ENCODE measurements at places on chromosomes 1 and 21. TPM values are rescaled to one million over a fixed set of nuclear protein-coding genes. Genes with fewer than 3 reads are reported as not detected.

- H3K4me1 ChIP-seq = no peaks in the 10 kb centered on the region
- DNase-seq = no peak
- no peak overlapping the region for H3K4me3 ChIP-seq
- H3K27ac ChIP-seq = no peak overlapping the region
Observed at GRCh38 chr1:195202241-195202640, 1406.0 kb downstream of the KCNT2 start.

DNA sequence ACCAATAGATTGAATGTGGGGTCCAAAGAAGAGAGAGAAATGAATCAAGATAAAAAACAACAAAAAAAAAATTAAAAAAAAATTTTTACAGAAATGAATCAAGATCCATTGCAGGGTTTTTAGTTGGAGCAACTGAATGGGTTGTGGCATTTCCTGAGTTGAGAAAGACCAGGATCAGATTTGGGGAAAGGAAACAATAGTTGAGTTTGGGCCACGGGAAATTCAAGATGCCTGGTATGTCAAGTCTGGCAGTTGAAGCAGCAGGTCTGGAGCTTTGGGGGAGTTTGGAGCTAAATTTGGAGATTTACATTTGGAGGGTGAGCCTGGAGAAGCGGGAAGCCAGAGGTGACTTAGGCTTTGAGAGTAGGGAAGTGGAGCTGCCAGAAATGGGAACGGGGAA lies 22.6 kb downstream of the ATP8B2 start:
- H3K4me3 ChIP-seq = no peak overlapping the region
- H3K36me3 ChIP-seq = no peaks in the 10 kb centered on the region
- no peak for DNase-seq
- H3K27me3 ChIP-seq = no peaks in the 10 kb centered on the region
- peaks cover 21% of the 10 kb centered on the region for H3K4me1 ChIP-seq
- no peak overlapping the region for H3K27ac ChIP-seq

DNA sequence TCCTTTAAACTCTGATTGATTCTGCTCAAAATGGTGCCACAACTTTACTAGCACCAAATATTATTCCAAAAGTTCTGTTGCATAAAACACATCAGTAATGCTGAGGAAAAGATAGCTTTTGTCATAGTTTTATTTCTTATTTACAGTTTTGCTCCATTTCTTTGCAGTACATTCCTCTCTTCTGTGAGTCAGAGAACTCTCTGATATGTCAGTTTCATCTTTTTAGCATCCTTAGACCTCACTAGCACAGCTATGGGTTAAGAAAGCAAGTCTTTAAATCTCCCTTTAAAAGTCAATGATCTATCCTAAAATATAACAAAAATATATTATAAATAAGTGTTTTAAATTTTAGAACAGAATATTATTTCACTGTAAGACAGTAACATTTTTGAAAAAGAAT lies 356.6 kb upstream of the SNX7 start:
- no peak overlapping the region for H3K4me3 ChIP-seq
- H3K4me1 ChIP-seq = no peaks in the 10 kb centered on the region
- H3K36me3 ChIP-seq = no peaks in the 10 kb centered on the region

- no peak for DNase-seq
- no peaks in the 10 kb centered on the region for H3K36me3 ChIP-seq
- H3K27me3 ChIP-seq = no peaks in the 10 kb centered on the region
- H3K4me1 ChIP-seq = no peaks in the 10 kb centered on the region
- no peak overlapping the region for H3K4me3 ChIP-seq
Observed at GRCh38 chr1:61013946-61014667, 68.3 kb upstream of the NFIA start.

DNA sequence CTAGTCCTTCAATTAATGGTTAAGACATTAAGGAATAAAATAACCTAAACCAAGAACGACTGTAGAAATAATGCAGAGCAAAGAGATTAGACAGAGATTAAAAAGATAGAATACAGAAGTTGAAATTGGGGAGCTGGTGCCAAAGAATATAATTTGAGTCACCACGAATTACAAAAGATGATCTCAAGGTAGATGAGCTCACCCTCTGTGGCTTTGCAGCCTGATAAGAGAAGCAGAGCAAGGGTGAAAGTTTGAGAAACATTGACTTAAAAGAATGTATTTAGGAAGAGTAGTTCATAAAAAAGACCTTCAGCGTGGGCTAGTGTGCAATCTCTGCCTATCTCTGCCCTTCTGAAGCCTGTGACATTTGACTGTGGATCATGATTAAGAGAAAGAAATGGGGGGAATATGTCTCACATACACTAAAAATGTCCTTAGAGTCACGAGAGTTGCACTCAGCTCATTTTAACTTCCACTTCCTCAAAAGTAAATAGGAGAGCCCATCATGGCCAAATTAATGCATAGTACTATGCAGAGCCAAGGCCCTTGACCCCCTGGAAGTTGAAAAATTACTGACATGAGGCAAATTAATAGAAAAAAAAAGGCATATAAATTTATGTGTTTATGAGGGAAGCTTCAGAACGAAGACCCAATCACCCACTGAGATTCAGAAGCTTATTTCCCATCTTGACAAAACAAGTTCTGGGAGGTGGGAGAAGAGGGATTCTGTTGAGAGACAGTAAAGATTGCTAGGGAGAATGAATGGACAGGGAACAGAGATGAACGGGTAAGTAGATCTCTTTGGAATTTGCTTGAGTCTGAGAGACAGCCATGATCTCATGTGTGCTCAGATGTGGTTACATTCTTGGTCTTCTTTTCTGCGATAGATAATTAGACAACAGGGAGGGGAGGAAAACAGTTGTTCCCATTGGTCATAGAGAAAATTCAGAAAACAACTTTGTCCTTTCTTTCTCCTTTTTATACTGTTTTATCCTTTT lies 395.4 kb upstream of the LRRC7 start:
- DNase-seq = no peak
- H3K4me1 ChIP-seq = no peaks in the 10 kb centered on the region
- H3K4me3 ChIP-seq = no peak overlapping the region
- no peaks in the 10 kb centered on the region for H3K36me3 ChIP-seq
- H3K27ac ChIP-seq = no peak overlapping the region

- DNase-seq = no peak
- no peaks in the 10 kb centered on the region for H3K4me1 ChIP-seq
- H3K27ac ChIP-seq = no peak overlapping the region
- no peaks in the 10 kb centered on the region for H3K36me3 ChIP-seq
Observed at GRCh38 chr21:14824126-14824525, 240.7 kb downstream of the NRIP1 start.

- H3K36me3 ChIP-seq = no peaks in the 10 kb centered on the region
- H3K27me3 ChIP-seq = no peaks in the 10 kb centered on the region
- H3K4me1 ChIP-seq = peaks cover 43% of the 10 kb centered on the region
- no peak for DNase-seq
- H3K4me3 ChIP-seq = no peak overlapping the region
- H3K27ac ChIP-seq = peak overlapping the region; percentile 85
Observed at GRCh38 chr1:11730429-11730891, 5.5 kb upstream of the AGTRAP start.

DNA sequence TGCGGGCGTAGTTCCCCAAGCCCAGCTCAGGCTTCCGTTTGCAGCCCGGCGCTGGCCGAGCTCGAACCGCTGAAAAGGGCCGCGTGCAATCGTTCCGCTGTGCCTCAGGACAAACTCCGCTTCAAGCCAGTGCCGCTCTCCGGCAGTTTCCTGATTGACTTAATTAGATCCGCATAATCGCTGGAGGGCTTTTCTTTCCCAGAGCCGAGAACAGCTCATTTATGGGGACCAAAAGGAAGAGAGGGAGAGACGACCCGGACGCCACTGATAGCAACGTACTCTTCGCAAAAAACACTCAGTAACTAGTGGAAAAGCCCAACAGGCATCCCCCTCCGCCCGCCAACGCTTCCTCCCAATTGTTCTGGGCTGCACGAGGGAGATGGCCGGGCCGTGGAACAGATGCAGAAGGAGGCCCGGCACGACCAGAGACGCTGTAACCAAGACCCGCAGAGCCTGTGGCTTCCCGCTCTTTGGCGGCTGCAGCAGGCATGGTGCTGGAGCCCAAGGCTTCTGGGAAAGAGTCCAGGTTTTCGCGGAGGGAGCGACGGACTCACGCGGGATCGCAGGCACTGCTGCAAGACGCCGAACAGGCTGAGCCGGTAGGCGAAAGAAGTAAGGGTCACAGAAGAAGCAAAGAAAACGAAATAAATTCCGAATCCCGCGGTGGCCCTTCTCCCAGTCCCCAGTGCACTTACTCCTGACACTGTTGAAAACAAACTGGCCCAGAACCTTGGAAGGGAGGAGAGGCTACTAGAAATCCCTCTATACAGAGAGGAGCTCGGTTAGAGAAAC lies 3.6 kb upstream of the FOXD2 start:
- peaks cover 19% of the 10 kb centered on the region for H3K4me1 ChIP-seq
- H3K4me3 ChIP-seq = peak overlapping the region; percentile 34
- DNase-seq = peak; percentile 78

GRCh38 chr1:11037740-11038182 lies 9.3 kb downstream of the MASP2 start:
- H3K4me1 ChIP-seq = no peaks in the 10 kb centered on the region
- no peak overlapping the region for H3K27ac ChIP-seq
- peak; percentile 95 for DNase-seq
- no peaks in the 10 kb centered on the region for H3K27me3 ChIP-seq
- H3K36me3 ChIP-seq = no peaks in the 10 kb centered on the region
- no peak overlapping the region for H3K4me3 ChIP-seq

DNA sequence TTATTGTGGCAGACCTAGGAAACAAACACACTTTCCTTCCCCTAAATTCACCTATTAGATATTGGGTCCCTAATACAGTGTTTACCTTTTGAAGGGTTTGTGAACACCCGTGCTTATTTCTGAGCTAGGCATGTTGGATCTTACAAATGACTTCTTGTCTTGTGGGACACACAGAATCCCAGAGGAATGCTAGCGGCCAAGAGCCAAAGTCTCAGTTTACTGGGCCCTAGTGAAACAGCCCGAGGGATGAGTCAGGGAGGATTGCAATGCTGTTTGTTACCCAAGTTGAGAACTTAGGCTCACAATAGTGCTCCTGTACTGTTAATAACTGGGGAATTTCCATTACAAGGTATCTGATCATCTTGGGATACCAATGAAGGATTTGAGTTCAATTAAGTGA lies 100.1 kb upstream of the AKT3 start:
- DNase-seq = no peak
- H3K27ac ChIP-seq = no peak overlapping the region
- H3K4me1 ChIP-seq = no peaks in the 10 kb centered on the region
- no peaks in the 10 kb centered on the region for H3K36me3 ChIP-seq
- H3K4me3 ChIP-seq = no peak overlapping the region
- H3K27me3 ChIP-seq = no peaks in the 10 kb centered on the region

GRCh38 chr1:93751377-93752250 lies 70.0 kb upstream of the BCAR3 start:
- H3K4me1 ChIP-seq = no peaks in the 10 kb centered on the region
- H3K27ac ChIP-seq = no peak overlapping the region
- no peaks in the 10 kb centered on the region for H3K36me3 ChIP-seq
- no peaks in the 10 kb centered on the region for H3K27me3 ChIP-seq
- no peak overlapping the region for H3K4me3 ChIP-seq
- peak; percentile 77 for DNase-seq

- H3K4me1 ChIP-seq = peaks cover 13% of the 10 kb centered on the region
- H3K27me3 ChIP-seq = no peaks in the 10 kb centered on the region
- no peak overlapping the region for H3K4me3 ChIP-seq
Observed at GRCh38 chr1:91171898-91172297, 150.1 kb upstream of the ZNF644 start.

DNA sequence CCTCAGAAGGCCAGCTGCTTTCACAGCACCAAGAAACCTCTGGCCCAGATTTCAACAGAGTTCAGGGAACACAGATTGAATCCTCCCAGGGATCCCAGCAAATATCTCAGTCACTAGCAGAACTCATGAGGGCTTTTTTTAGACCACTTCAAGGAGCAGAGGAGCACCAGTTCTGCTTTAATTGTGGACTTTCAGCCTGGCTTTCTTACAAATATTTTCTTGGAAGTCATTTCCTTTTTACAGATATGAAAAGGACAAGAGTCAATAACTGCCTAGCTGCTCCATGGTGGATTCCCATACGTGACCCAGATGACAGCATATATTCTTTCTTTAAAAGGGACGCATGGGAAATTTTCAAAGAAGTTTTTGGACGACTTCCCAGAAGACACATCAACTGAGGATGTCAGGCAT lies 6.4 kb upstream of the LRRC8B start:
- H3K36me3 ChIP-seq = no peaks in the 10 kb centered on the region
- H3K4me3 ChIP-seq = no peak overlapping the region
- peak; percentile 33 for DNase-seq
- H3K4me1 ChIP-seq = no peaks in the 10 kb centered on the region

DNA sequence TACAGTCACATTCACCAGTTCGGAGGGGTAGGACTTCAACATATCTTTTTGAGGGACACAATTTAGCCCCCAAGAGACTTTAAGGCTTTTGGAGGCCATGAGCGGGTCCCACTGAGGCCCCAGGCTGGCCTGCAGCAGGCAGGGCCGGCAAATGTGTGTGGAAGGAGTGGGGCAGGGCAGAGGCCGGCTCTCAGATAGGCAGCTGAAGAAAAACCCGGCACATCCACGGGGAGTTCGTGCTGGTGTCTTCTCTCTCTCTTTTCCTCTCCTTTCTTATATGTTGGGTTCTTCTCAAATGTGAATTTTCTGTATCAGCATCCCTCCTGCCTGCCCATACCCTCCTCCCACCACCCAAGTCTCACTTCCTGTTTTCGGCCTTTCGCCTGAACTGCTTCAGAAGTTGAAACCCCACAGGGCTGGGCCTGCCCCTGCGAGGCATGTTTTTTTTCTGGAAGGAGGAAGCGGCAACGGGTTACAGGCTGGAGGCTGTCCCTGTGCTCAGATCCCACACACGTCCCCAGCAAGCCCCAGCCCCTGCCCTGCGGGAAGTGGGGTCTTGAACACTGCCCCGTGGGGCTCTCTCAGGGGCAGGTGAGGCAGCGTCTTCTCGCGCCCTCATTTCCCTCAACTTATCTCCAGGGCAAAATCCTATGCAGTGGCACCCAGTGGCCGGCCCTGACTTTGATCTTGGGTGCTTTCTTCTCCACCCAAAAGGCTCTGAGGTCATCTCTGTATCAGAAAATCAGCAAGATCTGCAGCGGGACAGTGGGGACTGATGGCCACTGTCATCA lies 9.7 kb upstream of the UMODL1 start:
- H3K27ac ChIP-seq = no peak overlapping the region
- H3K4me1 ChIP-seq = no peaks in the 10 kb centered on the region
- H3K4me3 ChIP-seq = no peak overlapping the region

GRCh38 chr1:198068285-198068684 lies 88.5 kb upstream of the NEK7 start:
- H3K27ac ChIP-seq = no peak overlapping the region
- H3K4me1 ChIP-seq = no peaks in the 10 kb centered on the region
- DNase-seq = no peak
- no peak overlapping the region for H3K4me3 ChIP-seq

GRCh38 chr1:151783796-151784195 lies 6.5 kb downstream of the TDRKH start:
- H3K4me1 ChIP-seq = no peaks in the 10 kb centered on the region
- no peaks in the 10 kb centered on the region for H3K36me3 ChIP-seq
- no peaks in the 10 kb centered on the region for H3K27me3 ChIP-seq
- DNase-seq = no peak
- no peak overlapping the region for H3K27ac ChIP-seq

- H3K27me3 ChIP-seq = no peaks in the 10 kb centered on the region
- peak overlapping the region; percentile 59 for H3K27ac ChIP-seq
- H3K36me3 ChIP-seq = no peaks in the 10 kb centered on the region
- no peak overlapping the region for H3K4me3 ChIP-seq
- no peak for DNase-seq
- peaks cover 5% of the 10 kb centered on the region for H3K4me1 ChIP-seq
Observed at GRCh38 chr1:231494439-231495110, 33.9 kb upstream of the TSNAX start.

The TMEM240 gene
- polyA plus RNA-seq = 4.3 TPM

The CELA3B gene
- 0.34 TPM for polyA plus RNA-seq

The TTC22 gene
- 1.7 TPM for polyA plus RNA-seq

The PRR9 gene
- 3.5 TPM for polyA plus RNA-seq

The ATF6 gene
- 22.6 TPM for polyA plus RNA-seq

The MROH9 gene
- 2.3 TPM for polyA plus RNA-seq

The PTPRU gene
- 13.3 TPM for polyA plus RNA-seq

The IBA57 gene
- polyA plus RNA-seq = 21.0 TPM

Data from testis (tissue), 5 donors.